ENCODE measurements at places on chromosomes 5 and 9.

GRCh38 chr5:926417-927171, 33.9 kb downstream of the TRIP13 start:
- DNase-seq = no peak

GRCh38 chr9:133631111-133631510, 5.1 kb upstream of the DBH start:
- DNase-seq = no peak

- no peak for DNase-seq
Measured at GRCh38 chr9:221989-222776, 7.5 kb downstream of the DOCK8 start.

GRCh38 chr5:136013559-136013958, 15.2 kb upstream of the TGFBI start:
- DNase-seq = no peak

DNA sequence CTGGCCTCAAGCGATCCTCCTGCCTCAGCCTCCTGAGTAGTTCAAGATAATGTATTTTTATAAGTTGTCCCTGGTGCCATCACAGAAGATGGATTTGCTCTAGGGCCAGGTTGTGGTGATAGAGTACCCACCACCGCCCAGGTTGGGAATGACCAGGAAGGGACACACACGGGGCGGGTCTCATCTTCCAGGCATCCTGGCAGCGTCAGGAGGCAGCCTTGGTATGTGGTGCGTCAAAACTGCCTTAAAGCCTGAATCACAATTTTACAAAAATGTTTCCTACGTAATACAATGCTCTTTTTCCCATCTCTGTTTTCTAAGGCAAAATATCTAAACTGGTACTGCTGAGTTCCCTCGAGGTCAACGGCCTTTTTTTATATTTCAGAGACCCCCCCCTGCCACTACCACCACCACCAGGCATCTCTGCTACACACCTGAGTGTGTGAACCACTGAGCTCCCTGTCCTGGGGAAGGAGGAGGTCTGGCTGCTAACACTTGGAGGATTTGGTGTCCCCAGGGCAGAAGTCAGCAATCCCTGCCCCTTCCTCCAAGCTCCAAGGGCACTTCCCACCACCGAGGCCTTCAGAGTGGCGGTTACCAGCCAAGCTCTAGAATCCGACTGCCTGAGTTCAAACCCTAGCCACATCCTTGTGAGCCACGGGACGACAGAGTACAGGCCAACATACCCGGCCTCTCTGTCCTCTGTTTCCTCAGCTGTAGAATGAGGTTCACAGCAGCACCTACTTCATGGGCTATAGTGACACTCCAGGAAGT, 47.3 kb downstream of the SLC6A7 start:
- DNase-seq = no peak

DNA sequence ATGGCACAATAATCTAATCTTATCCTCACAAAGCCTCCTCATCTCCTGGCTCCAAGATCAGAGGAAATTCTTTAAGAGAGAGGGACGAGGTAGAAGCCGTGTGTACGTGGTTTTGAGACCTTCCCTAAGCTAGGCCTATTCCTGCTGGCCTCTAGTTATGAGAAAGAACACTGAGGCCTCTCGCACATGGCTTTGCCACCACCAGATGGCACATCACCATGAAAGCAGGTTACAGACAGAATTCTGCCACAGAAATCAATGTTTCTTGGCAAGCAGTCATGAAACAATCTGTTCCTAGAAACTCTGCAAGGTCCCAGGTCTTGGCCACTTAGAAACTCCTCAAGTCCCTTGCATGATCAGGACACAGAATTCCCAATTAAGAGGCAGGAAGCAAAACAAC, 268.2 kb upstream of the TAS2R1 start:
- DNase-seq = peak; percentile 47

DNA sequence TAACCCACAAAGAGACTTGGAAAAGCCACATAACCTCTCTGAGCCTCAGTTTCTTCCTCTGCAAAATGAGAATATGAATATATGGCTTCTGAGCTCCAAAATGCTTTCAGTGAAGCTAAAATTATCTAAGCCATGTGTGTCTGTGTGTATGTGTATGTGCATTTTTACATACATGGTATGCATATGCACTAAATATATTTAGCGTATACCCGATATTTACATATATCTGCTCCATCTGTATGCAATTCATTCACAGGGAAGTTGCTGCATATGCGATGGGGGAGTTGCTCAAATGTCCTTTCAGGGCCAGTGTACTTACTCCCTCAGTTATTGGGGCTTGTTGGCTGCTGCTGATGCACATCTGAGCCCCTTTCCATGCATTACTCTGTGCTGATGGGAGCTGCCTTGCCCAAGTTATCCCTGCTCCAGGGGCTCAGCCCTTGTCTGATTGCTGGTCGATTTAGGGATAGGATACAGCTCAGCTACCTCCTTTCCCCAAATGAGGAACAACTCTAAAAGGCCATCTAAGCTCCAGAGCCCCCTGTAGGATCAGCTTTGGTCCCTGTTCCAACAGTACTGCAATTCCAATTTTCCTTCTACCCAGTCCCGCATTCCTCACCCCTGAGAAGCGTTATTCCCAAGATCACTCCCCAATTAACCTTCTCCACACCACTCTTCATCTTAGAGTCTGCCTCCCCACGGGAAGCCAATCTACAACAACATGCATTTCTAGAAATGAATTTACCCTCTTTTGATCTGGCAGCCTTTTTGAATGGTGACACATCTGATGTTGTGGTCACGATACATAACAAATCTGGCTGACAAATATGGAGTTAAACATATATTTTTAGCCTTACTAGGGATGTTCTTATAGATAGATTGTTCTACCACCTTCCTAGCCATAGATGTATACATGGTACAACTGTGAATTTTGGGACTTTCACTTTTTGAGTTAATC, 15.9 kb downstream of the RHOBTB3 start:
- no peak for DNase-seq

DNA sequence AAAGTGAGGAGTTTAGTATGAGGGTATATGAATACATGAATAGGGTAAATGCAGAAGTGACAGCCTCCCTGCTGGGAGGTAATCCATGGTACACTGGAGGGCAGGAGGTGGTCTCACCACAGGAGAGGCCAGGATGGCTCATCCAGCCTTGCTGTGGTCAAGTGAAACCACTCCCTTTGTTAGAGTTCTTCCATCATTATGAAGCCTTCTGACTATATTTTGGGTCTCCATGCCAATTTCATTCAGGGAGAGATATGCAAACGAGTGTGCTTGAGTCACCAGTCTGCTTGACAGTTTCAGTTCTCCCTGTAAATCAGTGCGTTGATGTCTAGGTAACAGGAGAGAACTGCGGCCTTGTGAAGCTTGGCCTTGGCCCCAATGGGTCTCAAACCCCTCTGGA, 16.4 kb downstream of the PPP3R2 start:
- no peak for DNase-seq

- DNase-seq = no peak
Measured at GRCh38 chr9:111356481-111357244, 26.6 kb upstream of the OR2K2 start.

DNA sequence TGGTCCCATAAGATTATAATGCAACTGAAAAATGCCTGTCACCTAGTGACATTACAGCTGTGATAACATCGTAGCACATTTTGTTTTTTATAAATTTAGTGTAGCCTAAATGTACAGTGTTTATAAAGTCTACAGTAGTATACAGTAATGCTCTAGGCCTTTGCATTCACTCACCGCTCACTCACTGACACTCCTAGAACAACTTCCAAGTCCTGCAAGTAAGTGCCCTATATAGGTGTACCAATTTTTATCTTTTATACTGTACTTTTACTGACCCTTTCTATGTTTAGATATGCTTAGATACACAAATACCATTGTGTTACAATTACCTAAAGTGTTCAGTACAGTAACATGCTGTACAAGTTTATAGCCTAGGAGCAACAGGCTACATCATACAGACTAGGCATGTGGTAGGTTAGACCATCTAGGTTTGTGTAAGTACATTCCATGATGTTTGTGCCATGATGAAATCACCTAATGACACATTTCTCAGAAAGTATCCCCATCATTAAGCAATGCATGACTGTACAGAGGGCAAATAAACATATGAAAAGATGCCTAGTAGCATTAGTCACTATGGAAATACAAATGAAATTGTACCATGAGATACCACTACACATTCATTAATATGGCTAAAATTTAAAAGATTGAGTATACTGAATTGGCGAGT, 127.6 kb downstream of the TRPM6 start:
- no peak for DNase-seq

- DNase-seq = no peak
Measured at GRCh38 chr9:102986425-102986824, 8.7 kb upstream of the CYLC2 start.

- DNase-seq = no peak
Measured at GRCh38 chr9:119349351-119349825, 19.8 kb downstream of the BRINP1 start.

DNA sequence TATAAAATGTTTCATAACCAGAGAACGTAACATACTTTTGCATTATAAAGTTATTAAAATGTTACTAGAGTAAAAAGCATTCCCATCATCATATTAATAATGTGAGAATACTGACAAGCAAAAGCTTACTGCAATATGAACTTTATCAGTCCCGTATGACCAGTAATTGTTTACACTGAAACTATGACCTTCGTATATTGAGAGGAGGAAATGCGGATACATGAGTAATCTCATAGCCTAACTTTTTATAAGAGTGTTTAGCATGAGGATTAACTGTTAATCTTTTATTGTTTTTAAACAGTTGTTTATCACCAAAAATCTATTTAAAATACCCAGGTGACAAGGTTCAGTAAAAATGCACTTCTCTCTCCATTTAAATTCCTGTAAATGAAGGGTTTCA, 272.4 kb downstream of the SLF1 start:
- DNase-seq = no peak

- no peak for DNase-seq
Measured at GRCh38 chr9:134217431-134218210, 53.3 kb upstream of the RNU6ATAC start.

DNA sequence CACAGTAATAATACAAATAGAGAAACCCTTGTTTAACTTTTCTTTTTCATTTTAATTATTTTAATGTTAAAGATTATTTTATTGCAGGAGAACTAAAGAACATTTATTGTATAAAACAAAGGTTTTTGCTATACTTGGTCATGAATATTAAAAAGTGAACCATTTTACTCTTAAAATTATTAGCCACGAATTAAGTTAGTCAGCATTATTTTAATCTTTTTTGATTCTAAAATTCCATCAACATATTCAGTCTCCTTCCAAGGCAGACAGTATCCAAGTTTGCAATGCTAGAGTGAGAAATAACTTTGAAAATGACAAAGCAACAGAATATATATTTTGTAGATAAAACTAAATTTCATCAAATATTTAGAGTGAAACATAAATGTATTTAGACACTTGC, 110.7 kb upstream of the CDH18 start:
- no peak for DNase-seq

DNA sequence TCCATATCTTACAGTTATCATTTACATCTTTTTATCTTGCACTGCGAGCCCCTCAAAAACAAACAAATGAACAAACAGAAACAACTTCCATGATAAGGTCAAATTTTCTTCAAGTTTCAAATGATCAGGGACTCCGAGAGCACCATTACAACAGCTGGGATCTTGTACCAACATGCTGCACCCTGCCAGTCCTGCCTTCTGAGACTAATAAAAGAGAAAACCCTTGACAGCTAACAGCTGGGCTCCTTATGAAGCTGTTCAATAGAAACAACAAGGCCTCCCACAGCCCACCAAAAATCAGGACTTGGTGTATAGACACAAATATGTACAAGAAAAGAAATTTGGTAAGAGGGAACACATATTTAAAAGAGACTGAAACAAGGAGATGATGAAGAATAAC, 985.3 kb upstream of the DMAC1 start:
- no peak for DNase-seq

DNA sequence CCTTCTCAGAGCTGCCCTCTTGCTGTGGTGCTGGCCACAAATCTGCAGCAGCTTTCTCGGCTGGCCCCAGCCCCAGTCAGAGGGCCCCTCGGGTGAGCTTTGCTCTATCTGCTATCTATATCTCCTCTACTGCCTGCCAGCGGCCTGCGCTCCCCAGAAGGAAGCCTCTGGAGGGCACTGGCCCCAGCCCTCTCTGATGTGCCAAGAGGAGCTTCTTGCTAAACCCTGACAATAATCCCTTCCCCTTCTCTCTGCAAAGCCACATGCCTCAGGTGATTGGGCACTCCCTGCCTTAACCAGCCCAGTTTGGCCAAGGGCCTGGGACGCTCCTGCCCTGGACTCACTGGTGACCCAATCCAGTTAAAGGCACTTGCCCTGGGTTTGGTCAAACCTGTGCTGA, 42.7 kb downstream of the CAMK2A start:
- DNase-seq = no peak

DNA sequence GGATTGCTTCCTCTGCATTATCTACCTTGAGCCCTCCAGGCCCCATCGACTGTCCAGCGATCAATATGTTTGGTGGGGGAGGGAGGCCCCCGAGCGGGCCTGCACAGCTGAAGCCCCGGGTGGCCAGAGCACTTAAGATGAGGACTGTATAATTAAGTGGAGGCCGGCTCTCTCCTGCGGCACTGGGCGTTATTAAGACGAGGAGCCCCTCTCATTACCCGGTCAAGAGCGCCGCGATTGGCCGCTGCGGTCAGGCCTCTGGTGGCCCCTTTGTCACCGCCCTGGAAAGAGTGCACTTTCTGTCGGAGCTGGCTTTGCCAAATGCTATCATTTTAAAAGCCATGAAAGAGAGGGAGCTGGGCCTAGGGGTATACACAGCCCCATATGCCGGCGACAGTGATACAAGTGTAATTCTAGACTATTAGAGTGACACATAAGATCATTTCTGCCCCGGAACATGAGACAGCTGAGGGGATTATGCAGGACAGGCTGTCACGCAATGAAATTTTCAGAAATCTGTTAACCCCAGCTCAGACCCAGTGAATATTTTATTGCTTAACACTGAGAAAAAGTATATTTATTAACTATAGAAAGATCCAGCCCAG, 106.3 kb upstream of the IRX1 start:
- no peak for DNase-seq

- no peak for DNase-seq
Measured at GRCh38 chr5:61884252-61884855, 421.7 kb upstream of the KIF2A start.

DNA sequence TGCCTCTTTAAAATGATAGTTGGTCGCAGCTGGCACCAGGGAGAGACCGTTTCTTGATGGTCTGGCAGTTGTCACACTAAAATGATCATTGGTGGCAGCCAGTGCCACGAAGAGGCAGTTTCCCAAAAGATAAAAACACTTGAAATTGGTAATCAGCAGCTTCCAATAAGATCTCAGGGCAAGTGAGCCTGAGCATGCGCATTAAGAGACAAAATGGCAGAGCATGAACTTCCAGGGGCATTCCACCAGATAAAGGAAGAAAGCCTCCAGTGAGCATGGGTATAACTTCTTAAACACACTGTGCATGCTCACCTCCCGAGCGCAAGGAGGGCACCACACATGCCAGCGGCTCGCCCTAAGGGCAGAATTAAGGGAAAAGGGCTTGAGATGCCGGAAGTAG, 1594.2 kb upstream of the CDH9 start:
- DNase-seq = no peak
